ENCODE measurements at places on chromosomes 2 and 18.

DNA sequence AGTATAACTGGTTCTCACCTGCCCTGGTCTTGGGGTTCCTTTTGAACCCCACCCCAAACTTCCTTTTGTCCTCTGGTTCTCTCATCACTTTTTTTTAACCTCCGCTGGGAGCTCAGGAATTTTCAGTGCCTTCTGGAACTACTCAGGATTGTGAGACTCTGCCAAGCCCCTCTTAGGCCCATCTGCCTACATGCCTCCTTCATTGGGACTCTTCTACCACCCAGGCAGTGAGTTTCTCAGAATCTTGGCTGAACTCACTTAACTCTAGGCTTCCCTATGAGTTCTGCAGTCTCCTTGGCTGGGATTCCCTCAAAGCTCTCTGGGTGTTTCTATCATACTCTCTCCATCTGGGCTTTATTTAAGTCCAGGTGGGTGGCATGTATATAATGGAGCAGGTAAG lies 86.3 kb downstream of the MDH1 start:
- no peak for DNase-seq

DNA sequence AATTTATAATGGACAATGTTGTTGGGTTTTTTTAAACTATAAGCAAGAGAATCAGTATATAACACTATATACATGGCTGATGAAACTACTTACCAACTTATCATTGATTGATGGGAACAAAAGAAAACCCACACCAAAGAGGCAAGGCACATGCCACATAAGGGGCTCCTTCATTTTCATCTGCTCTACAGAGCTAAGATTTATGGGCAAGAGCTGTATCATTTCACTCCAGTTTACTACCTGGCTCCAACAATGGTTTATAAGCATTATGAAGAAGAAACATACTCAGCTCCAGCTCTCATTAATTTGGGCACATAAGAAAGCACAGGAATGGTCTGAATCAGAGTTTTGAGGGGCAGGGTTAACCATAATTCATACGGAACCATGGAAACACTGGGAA lies 283.3 kb downstream of the AGPS start:
- DNase-seq = no peak

- DNase-seq = no peak
These were observed 5.4 kb upstream of the IL1R1 start for GRCh38 chr2:102137138-102137537.

DNA sequence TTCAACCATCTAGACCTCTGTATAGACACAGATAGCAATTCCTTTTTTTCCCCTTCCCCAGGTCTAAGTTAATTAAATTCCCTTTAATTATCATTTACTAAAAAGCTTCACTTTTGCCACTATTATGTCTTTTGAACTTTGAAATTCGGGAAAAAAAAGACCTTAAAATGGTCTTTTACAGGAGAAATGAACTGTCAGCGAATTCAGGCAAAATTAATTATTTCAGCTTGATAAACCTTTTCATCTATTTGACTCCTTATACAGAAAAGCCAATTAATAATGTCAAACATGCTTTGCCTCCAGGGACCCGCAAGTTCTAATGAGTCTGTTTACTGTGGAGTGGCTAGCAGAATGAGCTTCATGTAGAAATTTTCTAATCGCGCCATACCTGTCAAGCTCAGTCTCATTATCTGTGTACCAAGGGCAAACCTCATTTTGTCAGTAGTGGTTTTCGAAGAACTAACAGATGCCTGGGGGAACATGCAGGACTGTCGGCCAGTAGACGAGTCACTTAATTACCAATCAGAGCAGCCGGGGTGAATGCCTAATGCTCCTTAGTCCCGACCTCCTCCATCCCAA lies 287.7 kb downstream of the INSIG2 start:
- no peak for DNase-seq

DNA sequence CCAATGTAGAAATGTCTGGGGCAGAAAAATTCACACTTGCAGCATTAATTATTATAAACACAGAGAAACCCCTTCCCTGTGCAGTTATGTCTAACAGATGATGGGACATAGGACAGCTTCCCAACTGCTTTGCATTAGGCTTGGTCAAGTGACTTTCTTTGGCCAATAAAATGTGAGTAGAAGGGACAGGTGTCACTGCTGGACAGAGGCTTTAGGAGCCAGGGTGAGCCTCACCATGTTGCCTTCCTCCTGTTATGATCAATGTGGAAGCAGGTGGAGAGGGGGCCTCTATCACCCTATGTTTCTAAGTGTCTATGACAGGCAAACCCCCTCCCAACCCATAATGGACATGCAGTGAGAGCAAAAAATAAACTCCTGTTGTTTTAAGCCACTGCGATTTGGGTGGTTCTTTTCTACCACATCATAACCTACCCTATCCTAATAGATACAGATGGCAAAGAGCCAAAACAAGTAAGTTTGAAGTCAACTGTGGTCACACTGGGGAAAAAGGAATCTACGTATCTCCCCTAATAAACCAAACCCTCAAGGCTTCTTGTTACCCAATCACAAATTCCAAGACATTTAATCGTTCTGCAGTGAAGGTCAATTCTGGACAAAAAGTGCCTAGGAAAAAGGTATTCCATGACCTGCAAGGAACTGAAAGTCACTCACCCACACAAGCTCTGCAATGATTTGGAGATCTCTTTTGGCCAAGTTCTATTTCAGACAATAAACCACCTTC lies 28.6 kb upstream of the POU3F3 start:
- DNase-seq = no peak
